Activated CD4-positive, alpha-beta T cell treated with anti-CD3 and anti-CD28 coated beads for 24 hours (primary cell): ENCODE measurements at places on chromosomes 1 and 21.

DNA sequence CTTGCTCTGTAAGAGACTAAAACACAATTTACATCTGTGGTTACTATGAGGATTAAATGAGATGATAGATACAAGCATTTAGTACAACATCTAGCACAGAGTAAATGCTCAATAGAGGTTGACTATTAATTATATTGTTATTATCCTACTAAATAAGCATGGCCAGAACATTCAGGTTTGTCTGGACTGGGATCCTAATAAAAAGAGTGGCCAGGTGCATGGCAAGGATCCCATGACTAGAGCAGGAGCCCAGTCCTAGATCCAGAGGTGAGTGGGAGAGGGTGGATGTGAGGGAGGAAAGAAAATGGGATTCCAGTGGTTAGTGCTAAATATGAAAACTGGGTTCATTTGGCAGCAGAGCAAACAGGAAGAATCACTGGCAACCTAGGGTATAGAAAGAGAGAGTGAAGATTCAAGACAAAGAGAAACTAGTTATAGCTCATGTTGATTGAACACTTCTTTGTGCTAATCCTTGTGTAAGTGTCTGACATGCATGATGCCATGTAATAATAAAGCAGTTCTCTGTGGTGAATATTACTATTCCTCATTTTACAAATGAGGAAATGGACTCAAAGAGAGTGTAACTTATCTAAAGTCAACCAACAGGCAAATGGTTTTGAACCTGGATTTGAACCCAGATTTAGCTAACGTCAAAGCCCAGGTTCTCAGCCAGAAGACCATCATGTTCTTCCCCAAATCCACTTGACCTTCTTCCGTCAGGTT is 71.1 kb upstream of the FGGY start:
- DNase-seq, result no peak

- no peak for DNase-seq
Measured at GRCh38 chr1:7335224-7335879, 435.7 kb upstream of the VAMP3 start.

DNA sequence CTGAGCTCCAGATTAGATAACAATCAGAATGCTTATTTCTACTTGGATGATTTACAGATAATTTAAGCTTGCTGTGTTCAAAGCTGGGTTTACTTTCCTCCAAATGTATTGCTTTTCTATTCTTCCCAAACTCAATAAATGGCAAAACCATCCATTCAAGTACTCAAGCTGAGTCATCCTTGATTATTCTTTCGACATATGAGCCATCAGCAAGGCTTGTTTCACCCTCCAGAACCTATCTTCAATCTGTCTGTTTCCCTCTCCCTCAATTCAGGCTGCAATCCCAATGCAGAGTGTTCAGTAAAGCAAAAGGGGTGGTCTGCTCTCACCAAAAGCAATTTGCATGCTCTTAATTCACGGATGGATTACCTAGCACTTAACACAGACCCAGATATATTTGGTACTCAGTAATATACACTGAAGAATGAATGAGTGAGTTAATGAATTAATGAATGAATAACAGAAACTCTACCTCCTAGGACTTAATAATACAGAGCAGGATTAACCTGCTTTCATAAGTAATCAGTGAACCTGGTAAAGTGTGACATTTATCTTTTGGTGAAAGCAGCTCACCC is 41.9 kb downstream of the DDR2 start:
- no peak for DNase-seq

GRCh38 chr1:56477164-56478111 is 101.9 kb downstream of the PLPP3 start:
- DNase-seq, result no peak

DNA sequence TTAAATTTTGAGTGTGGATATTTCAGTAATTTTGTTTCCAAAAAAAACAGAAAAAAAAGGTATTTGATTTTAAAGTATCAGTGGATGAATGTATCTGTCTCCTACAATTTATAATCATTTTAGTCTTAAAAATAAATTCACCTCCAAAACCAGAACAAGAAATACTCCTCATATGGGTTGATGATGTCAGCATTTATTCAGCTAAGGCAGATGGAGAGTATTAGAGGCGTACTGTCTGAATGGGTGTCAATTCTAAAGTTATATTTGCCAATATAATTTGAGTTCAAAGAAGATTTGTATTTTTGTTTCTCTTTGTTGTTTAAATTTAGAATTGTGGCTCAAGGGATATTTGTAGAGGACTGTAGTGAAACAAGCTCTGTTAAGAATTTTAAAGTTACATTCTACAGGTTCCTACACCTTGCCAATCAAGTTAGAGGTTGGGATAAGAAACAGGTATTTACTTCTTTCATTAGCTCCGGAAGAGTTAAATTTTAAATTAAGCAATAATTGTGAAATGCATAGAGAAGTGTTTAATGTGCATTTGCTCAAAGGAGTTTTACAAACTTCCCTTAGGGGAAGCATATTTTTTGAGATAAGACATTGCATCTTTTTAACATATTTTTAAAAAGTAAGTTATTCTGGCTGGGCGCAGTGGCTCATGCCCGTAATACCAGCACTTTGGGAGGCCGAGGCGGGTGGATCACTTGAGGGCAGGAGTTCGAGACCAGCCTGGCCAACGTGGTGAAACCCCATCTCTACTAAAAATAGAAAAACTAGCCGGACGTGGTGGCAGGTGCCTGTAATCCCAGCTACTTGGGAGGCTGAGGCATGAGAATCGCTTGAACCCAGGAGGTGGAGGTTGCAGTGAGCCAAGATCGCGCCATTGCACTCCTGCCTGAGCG is 1.2 kb downstream of the PLA2G4A start:
- DNase-seq, result no peak

GRCh38 chr1:117270679-117271078 is 60.0 kb upstream of the VTCN1 start:
- no peak for DNase-seq

GRCh38 chr1:6241107-6241886 is 2.7 kb upstream of the HES3 start:
- no peak for DNase-seq

- no peak for DNase-seq
Measured at GRCh38 chr1:201353186-201353940, 24.1 kb downstream of the TNNT2 start.

DNA sequence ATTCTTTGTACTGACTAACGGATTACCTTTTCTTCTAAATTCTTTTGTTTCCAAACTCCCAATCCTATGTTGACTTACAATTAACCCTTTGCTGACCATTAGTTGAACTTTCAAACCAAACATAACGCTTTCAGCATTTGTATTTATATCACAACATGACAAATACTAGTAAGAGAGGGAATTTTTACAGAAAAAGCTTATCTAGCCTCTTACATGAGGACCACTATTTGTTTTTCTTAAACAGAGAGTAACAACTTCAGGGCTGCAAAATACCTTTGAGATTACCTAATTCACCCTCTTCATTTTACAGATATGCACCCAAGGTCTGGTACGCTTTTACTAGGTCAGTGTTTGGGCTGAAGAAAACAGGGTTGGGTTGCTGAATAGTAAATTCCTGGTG is 45.0 kb upstream of the CXADR start:
- DNase-seq, result no peak

GRCh38 chr1:193299038-193299437 is 112.6 kb upstream of the B3GALT2 start:
- DNase-seq, result no peak

GRCh38 chr1:166693673-166694297 is 145.5 kb upstream of the POGK start:
- DNase-seq, result no peak

DNA sequence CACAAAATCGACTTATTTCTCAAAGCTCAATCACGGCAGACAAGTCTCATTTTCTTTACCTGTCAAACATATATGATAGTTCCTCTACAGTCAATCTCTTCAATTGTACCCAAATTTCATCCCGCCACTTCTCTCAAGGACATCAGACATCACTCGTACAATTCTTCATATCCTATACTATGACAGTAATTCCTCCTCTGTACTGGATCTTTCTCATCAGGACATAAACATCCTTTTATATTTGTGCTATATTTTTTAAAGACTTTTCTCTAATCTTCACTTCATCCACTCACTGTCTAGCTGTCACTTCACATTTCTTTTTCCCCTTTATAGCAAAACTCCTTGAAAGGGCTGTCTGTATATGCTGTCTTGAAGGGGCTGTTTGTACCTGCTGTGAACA is 419.1 kb upstream of the NR5A2 start:
- DNase-seq, result no peak

DNA sequence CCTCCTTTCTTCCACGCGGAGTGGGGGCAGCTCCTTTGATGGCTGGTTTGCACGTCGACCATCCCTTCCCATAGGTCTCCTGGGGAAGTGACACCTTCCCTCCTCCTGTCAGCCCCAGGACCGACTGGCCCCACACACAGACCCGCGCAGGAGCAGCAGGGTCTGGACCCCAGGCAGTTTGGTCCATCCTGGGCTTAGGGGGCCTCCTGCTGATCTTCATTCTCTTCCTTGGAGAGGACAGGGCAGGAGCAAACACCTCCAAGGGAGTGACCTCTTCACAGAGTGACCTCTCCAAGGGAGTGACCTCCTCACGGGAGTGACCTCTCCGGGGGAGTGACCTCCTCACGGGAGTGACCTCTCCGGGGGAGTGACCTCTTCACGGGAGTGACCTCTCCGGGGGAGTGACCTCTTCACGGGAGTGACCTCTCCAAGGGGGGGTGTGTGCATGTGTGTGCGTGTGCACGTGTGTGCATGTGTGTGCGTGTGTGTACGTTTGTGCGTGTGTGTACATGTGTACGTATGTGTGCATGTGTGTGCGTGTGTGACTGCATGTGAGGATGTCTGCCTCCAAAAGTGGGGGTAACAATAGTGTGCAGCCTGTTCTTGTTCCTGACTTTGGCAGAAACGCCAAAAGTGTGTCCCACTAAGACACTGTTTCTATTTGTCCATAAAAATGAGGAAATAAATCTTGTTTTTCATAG is 29.8 kb downstream of the COL6A1 start:
- no peak for DNase-seq

- DNase-seq, result no peak
Measured at GRCh38 chr1:198151688-198152087, 5.1 kb upstream of the NEK7 start.

GRCh38 chr1:232440325-232441035 is 189.5 kb downstream of the SIPA1L2 start:
- no peak for DNase-seq

DNA sequence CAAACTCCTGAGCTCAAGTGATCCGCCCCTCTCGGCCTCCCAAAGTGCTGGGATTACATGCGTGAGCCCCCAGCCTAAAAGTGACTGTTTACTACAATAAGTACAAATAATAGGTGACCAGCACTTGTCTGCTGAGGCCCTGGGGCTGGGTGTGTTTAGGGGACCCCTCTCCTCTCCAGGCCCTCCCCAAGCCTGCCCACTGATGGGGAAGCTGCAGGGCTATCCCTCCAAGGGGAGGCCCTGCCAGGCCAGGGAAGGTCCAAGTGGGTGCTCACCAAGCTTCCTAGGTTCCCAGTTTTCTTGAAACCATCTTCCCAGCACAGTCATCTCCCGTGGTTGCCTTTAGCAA is 60.7 kb downstream of the H3-3A start:
- no peak for DNase-seq

DNA sequence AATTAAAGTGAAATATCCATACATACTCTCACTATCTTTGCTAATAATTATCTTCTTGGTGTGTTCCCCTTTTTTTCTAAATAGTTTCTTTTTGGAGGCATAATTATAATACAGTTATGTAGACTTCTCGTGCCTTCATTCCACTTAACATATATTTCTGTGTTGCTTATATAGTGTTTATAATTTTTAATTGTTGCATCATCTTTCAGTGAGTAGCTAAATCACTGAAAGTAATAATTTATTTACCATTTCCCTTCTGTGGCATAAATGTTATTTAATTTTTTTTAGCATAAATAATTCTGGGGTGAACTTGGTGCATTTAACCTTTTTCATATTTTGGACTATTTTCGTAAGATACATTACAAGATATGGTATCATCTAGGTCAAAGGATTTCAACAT is 38.3 kb downstream of the SMAP2 start:
- DNase-seq, result no peak

DNA sequence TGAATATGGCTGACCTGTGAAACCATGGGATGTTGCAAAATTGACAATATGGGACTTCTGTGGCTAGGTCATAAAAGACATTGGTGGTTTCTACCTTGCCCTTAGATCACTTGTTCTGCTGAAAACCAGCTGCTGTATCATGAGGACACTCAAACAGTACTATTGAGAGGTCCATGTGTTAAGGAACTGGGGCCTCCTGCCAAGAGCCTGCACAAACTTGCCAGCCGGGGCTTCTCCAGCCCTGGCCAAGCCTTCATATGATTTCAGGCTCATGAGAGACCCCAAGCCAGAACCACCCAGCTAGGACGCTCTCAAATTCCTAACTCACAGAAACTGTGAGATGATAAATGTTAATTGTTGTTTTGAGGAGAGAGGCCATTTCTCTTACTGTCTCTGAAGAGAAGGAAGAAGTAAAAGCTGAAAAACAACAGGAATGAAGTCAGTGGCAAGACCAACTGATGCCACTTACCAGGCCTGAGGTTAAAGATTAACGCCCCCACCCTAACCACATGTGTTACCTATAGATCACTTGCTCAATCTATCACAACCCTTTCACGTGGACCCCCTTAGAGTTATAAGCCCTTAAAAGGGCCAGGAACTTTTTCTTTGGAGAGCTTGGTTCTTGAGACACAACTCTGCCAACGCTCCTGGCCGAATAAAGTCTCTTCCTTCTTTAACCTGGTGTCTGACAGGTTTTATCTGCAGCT is 3.9 kb upstream of the PITHD1 start:
- no peak for DNase-seq

DNA sequence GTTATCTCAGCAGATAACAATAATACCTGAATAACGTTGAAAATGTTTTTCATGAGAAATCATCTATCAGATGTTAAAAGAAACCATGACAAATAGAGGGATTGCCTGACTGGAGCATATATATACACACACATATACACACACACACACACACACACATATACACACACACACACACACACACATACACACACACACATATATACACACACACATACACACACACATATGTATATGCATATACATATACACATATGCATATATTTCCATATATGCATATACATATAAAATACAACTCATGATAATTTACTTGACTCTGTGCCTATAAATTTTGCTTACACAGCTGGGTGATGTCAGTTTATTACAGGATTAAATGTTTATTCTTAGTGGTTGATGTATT is 847.3 kb upstream of the ADAMTS5 start:
- DNase-seq, result no peak

DNA sequence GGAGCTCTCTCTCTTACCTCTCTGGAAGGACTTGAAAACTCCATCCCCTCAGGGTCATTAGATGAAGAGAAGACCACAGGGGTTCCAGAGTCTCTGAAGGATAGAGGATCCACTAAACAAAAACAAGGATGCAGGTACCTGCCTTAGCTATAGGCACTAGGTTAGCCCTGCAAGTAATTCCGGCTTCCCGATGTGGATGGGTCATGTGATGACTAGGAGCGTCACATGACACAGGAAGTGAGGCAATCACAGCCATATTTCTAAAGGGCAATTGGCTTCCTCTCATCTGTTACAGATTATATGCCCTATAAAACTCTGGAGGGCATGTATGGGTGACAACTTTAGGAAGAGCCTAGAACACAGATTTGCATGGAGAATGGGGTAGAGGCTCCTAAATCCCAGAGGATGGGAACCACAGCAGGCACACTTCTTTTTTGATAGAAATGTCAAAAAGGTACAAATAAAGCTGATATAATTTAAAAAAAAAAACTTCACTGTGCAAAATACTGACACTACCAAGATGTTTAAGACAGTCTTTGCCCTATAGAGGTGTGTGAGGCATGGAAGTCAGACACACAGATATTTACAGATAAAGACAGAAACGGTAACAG is 14.1 kb downstream of the ENTREP3 start:
- DNase-seq, result peak; percentile 52
